Effector memory CD8-positive, alpha-beta T cell (primary cell): ENCODE measurements at places on chromosomes 16 and 17.
A peak's percentile ranks its signal among the peaks of the same experiment; 100 is the strongest.

- no peaks in the 10 kb centered on the region for H3K36me3 ChIP-seq
- no peak overlapping the region for H3K27ac ChIP-seq
- no peak overlapping the region for H3K4me3 ChIP-seq
- H3K4me1 ChIP-seq: no peaks in the 10 kb centered on the region
- no peaks in the 10 kb centered on the region for H3K27me3 ChIP-seq
- DNase-seq: no peak
Measured at GRCh38 chr16:10355589-10355988, 30.3 kb upstream of the ATF7IP2 start.

DNA sequence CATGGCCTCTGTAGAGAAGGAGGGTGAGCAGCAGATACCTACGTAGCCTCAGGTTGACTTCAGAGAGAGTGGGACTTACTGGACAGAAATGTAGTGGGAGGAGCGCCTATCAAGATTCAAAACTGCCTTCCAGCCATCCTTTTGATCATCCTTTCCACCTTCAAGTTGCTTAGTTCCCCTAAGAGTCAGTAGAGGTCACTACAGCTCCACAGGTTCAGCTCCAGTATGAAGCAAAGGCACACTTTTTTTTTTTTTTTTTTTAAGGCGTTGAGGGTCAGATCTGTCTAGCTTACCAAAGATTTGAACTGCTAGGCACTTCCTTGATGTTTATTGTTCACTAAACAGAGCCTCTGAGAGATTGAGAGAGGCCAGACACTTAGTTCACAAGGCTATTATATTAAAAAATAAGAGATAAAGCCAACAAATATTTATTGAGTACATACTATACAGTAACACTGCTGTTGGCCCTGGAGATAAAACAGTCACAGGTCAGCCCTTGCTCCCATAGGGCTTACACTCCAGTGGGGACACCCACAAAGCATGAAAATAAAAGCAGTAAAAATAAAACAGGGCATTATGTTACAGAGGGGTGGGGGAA lies 3.1 kb downstream of the RNF227 start:
- peak overlapping the region; percentile 44 for H3K27ac ChIP-seq
- peaks cover 20% of the 10 kb centered on the region for H3K4me1 ChIP-seq
- H3K27me3 ChIP-seq: no peaks in the 10 kb centered on the region
- H3K4me3 ChIP-seq: no peak overlapping the region
- peaks cover 22% of the 10 kb centered on the region for H3K36me3 ChIP-seq

GRCh38 chr16:58421059-58421458 lies 28.8 kb downstream of the GINS3 start:
- peaks cover 10% of the 10 kb centered on the region for H3K4me1 ChIP-seq
- no peak overlapping the region for H3K4me3 ChIP-seq
- no peak for DNase-seq

DNA sequence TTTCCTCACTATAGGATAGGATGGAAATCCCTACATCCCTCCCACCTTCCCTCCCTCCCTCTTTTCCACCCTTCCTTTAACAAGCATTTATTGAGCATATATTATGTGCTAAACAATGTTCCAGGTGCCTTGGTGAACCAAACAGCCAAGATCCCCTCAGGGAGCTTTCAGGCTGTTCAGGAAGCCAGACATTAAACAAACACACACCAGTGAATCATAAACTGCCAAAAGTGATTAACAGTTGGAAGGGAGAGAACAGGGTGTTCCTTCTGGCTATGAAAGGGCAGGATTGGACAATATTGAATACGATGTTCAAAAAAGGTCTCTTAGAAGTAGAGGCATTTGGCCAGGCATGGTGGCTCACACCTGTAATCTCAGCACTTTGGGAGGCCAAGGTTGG lies 22.8 kb upstream of the CNEP1R1 start:
- no peak overlapping the region for H3K27ac ChIP-seq
- no peaks in the 10 kb centered on the region for H3K36me3 ChIP-seq
- H3K4me1 ChIP-seq: no peaks in the 10 kb centered on the region
- DNase-seq: no peak

GRCh38 chr16:1749152-1750117 lies 21.9 kb downstream of the NME3 start:
- H3K4me1 ChIP-seq: peaks cover 4% of the 10 kb centered on the region
- H3K4me3 ChIP-seq: no peak overlapping the region
- H3K27ac ChIP-seq: no peak overlapping the region
- DNase-seq: no peak
- H3K36me3 ChIP-seq: peaks cover 50% of the 10 kb centered on the region
